ENCODE measurements at places on chromosomes 7 and 10.

GRCh38 chr7:56079450-56080185, 13.1 kb downstream of the PHKG1 start:
- DNase-seq, result no peak

DNA sequence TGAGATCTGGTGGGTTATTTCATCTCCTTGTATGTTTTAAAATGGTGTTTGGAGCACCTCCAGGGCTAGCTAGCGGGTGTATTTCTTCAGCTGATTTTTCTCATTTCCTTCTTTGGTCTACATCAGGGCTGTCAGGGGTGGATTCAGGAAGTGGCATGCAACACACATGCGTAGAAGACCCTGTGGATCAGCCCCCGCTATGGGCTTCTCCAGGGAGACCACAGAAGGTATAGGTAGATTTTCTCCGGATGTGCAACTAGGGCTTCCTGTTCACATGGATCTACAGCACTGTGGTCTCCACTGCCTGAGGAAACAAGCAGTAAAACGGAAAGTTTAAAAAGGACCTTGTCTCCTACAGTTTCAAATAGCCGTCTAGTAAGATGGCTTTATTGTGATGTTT, 10.4 kb downstream of the NUB1 start:
- DNase-seq, result no peak

- no peak for DNase-seq
These were observed 28.4 kb upstream of the ZNF248 start for GRCh38 chr10:37885850-37886249.

GRCh38 chr10:6269953-6270867, 67.5 kb downstream of the PFKFB3 start:
- no peak for DNase-seq

DNA sequence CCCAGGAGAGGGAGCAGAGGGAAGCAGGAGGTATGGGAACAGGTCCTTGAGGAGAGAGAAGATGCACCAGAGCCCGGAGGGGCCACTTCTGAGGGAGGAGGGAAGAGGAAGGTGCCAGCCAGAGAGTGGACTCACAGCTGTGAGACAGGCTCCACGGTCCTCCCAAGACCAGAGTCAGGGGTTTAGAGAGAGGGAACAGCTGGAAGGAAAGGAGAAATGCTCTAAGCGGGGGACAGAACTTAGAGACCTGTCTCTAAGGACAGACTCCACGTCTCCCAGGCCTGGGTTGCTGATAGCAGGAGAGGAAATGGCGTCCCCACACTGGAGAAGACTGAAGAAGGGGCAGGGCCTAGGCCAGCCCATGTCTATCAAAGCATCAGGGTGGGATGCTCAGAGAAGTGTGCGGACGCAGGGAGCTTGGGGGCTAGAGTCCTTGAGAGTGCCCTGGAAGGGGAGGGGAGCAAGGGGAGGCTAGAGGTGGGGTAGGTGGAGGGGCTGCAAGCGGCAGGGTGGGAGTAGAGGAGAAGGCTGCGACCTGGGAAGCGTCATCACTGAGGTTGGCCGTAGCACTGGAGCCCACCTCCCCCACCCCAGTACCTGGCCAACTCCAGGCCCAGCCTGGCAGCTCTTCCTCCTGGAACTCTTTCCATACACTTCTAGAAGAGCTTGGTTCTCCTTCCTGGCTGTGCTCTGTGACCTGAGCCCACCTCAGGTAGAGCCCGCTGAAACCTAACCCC, 25.6 kb upstream of the GRID1 start:
- DNase-seq, result no peak

DNA sequence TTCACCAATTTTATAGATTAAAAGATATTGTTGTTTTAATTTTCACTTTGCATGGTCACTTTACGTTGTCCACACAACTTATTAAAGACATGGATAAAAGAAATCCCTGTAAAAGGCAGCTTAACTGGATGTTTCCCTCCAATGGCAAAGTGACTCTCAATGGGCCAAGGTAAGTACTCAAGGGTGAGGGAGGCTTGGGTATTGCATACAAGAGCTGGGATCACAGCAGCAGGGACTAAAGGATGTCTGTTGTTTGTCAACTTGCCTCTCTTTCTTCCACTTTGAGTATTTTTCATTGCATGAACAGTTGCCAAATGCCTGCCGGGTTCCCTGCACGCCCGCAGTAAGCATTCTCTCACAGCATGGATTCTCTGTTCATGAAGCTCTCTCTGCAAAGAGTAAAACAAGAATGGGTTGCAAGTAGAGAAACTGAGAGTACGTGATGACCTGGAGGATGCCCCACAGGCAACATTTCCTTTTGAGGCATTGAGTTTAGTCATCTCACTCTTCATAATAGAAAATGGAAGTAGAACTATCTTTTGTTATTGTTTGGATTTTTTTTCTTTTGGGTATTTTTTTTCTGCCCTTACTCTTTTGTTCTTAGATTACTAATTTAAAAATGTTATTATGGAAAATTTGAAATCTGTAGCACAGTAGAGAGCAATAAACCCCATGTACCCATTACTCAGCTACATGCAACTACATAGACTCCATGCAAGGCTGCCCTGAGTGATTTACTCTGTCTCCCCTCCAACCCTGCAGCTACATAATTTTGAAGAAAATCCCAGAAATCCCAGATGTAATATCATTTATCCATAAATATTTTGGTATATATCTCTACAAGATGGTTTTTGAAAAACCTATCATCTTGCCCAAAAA, 26.3 kb downstream of the GPR141 start:
- no peak for DNase-seq

- no peak for DNase-seq
These were observed 1.1 kb downstream of the SNX13 start for GRCh38 chr7:17939211-17939605.

DNA sequence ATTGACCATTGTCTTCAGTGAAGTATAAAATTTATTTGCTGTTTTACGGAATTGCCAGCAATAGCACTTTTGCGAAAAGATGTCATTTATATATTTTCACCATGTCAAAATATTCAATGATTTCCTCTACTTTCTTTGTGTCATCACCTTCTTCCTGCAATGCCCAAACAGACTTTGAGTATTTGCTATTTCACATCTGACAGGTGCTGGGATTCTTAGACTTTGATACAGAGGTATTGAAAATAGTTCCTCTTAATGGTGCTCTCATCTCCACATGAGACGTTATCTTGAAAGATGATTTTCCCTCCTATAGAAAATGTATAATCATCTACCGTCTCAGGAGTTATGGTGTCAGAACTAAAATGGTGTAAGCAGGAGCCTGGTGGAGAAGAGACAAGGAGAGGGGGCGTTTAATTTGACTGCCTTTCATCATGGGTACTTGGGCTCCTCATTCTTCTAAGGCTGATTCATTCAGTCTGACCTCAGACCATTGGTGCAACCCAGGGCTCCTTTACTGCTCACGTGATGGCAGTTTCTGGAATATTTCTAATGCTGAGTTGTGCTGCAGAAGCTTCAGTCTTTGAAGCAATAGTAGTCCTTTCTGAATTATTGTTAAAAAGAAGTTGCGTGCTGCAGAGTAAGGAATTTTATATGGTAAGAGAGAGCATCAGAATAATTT, 404.6 kb downstream of the PHTF2 start:
- no peak for DNase-seq

DNA sequence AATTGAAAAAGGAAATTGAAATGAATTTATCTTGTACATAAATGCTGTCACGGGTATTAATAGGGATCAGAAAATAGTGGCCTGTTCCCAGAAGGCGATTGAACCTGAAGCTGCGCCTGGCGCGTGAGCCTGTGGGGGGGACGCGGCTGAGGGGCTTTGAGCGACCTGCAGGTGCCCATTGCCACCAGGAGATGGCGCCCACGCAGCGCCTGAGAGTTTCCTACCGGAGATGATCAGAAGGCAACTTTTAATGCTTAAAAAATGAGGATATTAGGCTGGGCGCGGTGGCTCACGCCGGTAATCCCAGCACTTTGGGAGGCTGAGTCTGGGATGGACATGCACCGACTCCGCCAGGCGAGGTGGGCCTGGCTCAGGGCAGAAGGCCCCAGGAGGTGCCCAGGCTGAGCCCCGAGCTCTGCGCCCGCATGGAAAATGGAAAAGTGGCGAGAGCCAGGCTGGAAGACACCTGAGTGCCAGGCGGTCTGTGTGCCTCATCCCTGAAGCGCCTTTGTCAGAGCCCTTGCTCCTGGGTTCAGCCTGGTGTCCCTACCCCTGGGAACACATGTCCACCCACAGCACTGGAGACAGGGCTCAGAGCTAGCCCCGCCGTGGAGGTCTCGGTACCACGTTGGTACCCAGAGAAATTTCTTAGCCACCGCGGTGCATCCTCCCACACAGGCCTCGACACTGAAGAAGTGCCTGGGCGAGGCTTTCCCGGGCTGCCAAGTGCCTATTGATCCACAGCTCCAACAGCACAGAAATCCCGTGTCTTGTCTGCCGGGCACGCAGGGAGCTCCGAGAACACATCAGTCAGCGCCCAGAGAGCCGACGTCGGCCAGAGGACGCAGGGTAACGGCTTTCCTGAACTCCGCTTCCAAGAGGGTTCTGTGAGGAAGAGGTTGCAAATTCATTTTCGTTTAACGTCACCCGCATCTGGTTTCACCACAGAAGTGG, 117.4 kb downstream of the INPP5A start:
- DNase-seq, result no peak

- DNase-seq, result no peak
These were observed 143.7 kb upstream of the GRM3 start for GRCh38 chr7:86499986-86500385.

GRCh38 chr10:60877777-60878120, 66.2 kb downstream of the RHOBTB1 start:
- no peak for DNase-seq

GRCh38 chr7:130144312-130145171, 60.7 kb downstream of the TMEM209 start:
- no peak for DNase-seq

- no peak for DNase-seq
These were observed 105.6 kb downstream of the LHPP start for GRCh38 chr10:124566981-124567835.

GRCh38 chr7:63899691-63900393, 98.8 kb upstream of the ZNF722 start:
- no peak for DNase-seq

DNA sequence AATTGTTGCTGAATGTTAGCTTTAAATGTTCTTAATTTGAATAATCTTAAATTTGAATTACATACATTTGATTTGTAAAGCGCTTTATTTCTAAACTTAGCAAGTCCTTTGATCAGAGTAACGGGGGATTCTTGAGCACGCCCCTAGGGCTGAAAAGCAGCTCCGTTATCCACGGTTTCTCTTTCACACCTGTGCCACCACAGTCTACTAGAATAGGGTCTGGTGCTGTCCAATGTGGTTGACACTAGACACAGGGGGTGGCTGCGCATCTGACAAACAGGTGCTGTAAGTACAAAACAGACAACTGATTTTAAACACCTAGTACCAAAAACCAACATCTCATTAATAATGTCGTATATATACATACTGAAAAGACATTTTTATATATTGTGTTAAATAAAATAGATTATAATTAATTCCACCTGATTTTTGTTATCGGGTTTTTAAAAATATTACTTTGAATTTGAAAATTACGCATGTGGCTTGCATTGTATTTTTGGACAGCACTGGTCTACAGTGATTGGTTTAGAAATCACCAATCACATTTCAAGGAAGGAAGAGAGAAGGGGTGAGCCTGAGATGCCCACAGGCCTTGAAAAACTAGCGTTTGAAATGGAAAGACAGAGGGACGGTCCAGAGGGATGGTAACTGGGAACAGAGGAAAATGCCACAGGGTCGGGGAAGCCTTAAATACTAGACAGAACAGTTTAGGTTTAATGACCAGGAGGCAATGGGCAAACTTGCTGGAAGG, 7.3 kb downstream of the SEPHS1 start:
- no peak for DNase-seq

DNA sequence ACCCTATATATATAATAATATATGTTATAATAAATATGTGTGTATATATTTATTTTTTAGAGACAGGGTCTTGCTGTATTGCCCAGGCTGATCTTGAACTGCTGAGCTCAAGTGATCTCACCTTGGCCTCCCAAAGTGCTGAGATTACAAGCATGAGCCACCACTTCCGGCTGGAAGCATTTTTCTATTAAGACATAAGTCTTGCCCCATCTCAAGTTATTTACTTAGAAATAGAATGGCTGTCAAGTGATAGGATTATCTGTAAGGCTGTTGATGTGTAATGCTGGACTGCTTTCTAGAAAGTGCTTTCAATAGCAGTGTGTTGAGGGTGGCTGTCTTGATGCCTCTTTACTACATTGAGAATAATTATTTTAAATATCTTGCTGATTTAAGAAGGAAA, 65.2 kb downstream of the ZMYND11 start:
- DNase-seq, result no peak

GRCh38 chr7:98286093-98286539, 4.6 kb downstream of the BRI3 start:
- DNase-seq, result no peak

GRCh38 chr7:69651101-69651590, 52.9 kb downstream of the AUTS2 start:
- DNase-seq, result no peak

GRCh38 chr10:91632671-91633550, at the start of gene PPP1R3C:
Gene PPP1R3C, minus strand, starts transcription at chr10:91633071. Its CDS starts 102 bp downstream, at chr10:91632969.
- DNase-seq, result peak; percentile 17

GRCh38 chr7:139181404-139181803, 49.6 kb upstream of the UBN2 start:
- DNase-seq, result no peak

DNA sequence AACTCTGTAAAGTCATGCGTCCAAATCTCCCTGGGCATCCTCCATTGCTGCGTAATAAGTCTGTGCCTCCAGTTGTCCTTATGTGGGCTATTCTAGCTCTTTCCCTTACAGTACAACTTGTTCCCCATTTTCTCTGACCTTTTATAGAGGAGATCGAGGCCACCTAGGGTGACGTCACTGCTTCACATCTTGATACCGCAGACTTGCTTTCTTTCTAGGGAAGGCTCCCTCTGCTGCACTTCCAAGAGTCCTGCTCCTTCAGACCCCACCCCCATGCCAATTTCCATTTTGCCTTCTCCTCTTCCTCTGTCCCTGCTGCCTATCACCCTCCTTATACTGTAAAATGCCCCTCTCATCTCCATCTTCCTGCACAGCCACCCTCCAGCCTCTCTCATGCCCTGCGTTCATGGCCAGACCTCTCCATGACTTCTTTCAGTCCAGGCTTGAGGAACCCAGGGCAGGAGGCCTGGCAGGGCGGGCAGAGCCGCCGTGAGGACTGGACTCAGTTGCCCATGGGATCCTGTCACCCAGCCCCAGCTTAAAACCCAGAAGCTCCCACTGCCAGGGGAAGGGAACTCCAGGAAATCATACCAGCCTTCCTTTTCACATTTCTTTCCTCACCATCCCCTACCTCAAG, 57.5 kb downstream of the CAMK1D start:
- DNase-seq, result no peak

GRCh38 chr10:132101529-132101928, 35.8 kb downstream of the JAKMIP3 start:
- DNase-seq, result no peak

DNA sequence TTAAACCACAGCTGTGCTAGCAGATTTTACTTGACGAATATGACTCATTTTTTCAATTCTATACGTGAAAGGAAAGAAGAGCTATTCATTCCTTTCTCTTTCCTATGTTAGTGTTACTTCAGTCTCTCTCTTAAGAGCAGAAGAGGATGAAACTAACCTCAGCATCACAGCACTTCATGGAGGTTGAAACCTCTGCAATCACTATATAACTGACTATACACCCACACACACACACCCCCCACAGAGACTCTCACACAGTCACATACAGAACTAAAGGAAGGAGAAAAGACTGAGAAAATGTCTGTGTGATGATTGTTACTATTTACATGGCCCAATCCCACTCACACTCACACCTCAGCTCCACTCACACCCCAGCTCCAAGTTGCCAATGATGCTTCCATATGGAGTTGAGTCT, 104.2 kb downstream of the KIF20B start:
- no peak for DNase-seq

GRCh38 chr7:85341121-85341520, 154.3 kb upstream of the SEMA3D start:
- no peak for DNase-seq

Measured in cortex of kidney (tissue), 1 donor.